LNCaP clone FGC (cell line): ENCODE measurements at places on chromosomes 2 and 18.

GRCh38 chr2:37625796-37626571 lies 45.5 kb downstream of the CDC42EP3 start:
- DNase-seq: no peak

GRCh38 chr2:220064111-220065030 lies 436.9 kb downstream of the SLC4A3 start:
- DNase-seq: no peak

DNA sequence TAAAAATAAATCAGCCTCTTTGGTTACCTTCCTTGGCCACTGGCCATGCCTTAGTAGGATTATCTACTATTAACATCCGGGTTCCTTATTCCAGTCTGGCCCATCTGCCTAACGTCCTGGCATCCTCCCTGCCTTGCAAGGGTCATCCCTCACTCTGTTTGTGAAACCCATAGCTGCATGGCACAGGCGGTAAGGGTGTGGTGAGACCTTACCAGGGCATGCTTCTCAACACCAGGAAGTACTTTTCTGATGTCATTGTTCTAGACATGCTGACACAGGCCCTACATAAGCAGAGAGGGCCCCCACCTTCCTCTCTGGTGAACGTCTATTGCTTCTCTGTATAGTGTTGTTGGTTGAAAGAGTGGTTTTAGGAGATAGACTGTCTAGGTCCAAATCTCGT lies 296.8 kb upstream of the SPRED2 start:
- no peak for DNase-seq

DNA sequence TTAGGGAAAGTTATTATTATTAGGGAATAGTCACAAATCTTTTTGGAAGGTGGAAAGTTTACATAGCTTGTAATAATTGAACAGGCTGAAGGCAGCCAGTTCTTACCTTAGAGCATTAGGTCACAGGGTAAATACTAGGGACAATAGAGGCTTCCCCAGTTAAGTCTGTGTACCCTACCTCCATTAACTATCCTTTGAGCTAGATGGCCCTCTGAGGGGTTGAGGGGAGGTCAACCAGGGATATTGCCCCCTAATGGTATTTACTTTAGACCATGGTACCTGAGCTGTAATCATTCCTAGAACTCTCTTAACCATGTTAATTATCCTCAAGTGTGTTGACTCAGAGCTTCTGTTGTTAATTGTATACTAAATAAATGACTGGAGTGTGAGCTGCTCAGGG lies 120.5 kb upstream of the SCN7A start:
- no peak for DNase-seq

- DNase-seq: no peak
These were observed 77.8 kb upstream of the TACR1 start for GRCh38 chr2:75277111-75277510.

GRCh38 chr2:121455446-121455845 lies 75.2 kb upstream of the RNU4ATAC start:
- no peak for DNase-seq

- no peak for DNase-seq
These were observed 808 bp downstream of the ATP5MC3 start for GRCh38 chr2:175180701-175181103.

DNA sequence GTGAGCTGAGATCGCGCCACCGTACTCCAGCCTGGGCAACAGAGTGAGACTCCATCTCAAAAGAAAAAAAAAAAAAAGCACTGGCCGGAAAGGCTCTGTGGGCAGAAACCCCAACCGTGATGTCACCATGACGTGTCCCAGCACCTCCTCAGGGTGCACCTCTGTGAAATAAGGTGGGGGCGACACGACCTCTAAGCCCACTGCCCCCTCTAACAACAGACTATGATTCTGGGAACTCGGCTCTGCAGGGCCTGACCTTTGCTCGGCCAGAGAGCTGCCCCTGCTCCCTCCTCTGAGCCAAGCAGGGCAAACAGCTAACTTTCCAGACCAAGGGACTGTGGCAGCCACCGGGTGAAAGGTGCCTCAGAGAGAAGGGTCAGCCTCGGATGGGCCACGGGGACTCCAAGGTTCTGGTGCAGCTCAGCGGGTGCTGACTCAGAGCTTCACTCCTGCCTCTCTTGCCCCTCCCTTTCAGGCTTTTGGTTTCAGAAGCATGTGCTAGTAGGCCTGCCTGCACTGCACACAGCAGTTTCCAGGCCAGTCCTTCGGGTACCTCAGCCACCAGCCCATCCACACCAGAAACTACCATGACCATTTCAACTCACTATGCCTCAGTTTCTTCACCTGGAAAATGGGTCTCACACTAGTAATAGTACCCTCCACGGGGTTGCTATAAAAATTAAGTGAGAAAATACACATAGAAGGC lies 8.0 kb downstream of the TMBIM1 start:
- DNase-seq: no peak

GRCh38 chr2:3117650-3118216 lies 259.9 kb downstream of the EIPR1 start:
- no peak for DNase-seq

GRCh38 chr18:21490748-21491147 lies 109.8 kb downstream of the ESCO1 start:
- DNase-seq: no peak
